CD4-positive, alpha-beta T cell treated with Interferon gamma for 1 hour (primary cell): ENCODE measurements at places on chromosomes 1 and 21.

DNA sequence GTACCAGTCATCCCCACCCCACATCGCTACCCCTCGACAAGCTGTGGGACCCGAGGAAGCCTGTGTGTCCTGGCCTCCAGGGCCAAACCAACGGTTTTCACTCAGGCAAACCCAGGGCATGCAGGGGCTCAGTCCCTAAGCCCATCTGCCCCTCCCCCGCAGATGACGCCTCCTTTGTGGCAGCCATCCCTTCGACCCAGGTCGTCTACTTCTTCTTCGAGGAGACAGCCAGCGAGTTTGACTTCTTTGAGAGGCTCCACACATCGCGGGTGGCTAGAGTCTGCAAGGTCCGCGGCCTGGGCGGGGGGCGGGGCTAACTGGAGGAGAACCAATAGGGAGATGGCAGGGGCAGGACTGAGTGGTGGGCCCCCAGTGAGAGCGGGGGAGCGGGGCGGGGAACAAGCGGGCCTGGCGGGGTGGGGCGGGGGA, 7.4 kb downstream of the SEMA4A start:
- peak; percentile 62 for DNase-seq

- DNase-seq = no peak
Measured at GRCh38 chr1:158107916-158108315, 72.8 kb upstream of the CD1D start.

DNA sequence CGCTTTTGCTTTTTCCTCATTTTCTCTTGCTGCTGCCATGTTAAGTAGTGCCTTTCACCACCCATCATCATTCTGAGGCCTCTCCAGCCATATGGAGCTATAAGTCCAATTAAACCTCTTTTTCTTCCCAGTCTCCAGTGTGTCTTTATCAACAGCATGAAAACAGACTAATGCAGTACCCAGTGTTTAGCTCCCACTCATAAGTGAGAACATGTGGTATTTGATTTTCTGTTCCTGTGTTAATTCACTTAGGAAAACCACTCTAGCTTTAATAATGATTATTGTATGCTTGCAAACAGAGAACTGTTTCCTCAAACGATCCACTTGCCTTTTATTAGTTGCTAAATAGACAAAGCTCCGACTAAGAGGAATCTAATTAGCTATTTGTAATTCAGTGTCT, 43.3 kb downstream of the IL23R start:
- DNase-seq = no peak

DNA sequence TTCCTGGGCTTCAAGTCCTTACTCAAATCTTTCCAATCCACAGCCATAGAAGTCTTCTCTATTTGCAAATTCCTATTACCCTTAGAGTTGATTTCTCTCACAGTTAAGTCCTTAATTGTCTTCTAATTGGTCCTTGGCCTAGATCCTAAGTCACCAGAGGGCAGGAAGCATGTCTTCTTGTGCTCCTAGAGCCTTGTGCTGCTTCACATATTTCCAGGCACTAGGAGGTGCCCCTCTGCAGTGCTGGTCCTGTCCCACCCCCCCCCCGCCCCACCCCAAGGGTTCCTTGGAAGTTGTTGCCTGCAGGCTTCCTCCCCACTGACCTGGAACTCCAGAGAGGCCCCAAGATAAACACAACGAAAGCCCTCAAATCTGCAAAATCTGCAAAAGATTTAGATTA, 28.1 kb upstream of the TARBP1 start:
- DNase-seq = no peak

GRCh38 chr1:11893907-11894251, 32.3 kb downstream of the KIAA2013 start:
- peak; percentile 63 for DNase-seq

DNA sequence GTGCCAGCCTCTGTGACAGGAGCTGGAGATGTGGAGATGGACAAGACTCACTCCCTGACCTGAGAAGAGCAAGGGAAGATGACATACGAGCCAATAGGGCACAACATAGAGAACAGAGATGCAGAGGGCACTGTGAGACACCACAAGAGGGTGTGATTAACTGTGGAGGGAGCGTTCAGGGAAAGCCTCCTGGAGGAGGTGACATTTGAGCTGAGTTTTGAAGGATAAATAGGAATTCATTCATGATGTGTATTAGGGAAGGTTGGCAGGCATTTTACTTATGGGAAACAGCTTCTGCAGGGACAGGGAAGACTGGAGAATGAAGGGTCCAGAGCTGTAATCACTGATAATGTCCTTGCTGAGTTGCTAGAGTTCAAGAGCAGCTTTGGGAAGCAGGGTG, 25.0 kb upstream of the TENT5C start:
- DNase-seq = no peak

DNA sequence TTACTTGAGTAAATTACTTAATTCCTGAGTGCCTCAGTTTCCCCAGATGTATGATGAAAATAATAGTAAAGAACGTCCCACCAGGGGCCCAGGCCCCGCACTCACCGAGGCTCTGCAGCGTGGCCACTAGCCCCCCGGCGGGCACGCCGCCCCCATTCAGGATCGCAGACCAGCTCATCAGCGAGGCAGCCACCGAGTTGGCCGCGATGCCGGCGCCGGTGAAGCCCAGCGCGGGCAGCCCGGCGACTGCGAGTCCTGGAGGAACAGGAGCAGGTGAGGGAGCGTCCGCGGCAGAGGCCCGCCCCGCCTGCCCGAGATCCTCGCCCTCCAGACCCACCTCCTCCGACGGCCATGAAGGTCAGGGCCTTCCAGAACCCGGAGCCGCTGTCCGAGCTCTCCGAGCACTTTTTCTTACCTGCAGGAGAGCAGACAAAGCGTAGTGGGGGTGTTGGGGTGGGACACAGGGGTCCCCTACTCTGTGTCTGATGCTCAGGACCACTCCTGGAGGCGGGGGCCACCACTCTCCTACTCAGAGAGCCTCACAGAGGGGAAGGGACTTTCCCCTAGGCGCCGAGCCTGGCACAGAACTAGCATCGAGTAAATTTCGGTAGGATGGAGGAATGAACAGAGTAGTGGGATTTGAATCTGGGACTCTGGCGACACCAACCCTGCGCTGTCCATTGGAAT, 3.7 kb downstream of the IFI6 start:
- no peak for DNase-seq

GRCh38 chr1:160123726-160124125, 8.2 kb downstream of the ATP1A2 start:
- no peak for DNase-seq

DNA sequence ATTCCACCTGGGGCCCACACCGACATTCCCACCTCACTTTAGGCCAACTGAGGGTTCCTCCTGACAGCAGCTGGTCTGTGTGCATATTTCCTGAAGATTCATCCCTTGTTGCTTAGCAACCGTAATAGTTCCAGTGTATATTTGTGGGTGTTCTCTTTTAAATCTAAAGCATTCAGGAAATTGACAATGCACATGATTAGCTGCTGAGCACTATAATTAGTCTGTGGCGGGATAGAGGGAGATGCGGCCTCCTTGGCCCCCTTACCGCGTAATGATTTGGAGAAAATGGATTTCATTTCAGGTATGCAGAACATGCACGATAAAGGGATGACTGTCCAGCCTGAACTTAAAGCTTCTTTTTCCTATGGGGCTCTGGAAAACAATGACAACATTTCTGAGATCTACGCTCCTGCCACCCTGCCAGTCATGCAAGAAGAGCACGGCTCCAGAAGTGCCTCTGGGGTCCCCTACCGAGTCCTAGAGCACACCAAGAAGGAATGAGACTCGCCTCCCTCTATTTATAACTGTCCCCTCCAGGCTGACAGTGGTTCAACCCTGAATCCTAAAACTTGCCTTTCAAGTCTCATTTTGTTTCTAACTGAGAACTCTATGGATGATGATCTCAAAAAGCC, 33.8 kb upstream of the RCAN3 start:
- DNase-seq = no peak

GRCh38 chr1:80624682-80625081, 1176.1 kb upstream of the ADGRL2 start:
- no peak for DNase-seq

GRCh38 chr1:228180959-228181644, 15.5 kb downstream of the IBA57 start:
- DNase-seq = no peak

GRCh38 chr1:106465666-106466065, 590.8 kb upstream of the PRMT6 start:
- DNase-seq = no peak

DNA sequence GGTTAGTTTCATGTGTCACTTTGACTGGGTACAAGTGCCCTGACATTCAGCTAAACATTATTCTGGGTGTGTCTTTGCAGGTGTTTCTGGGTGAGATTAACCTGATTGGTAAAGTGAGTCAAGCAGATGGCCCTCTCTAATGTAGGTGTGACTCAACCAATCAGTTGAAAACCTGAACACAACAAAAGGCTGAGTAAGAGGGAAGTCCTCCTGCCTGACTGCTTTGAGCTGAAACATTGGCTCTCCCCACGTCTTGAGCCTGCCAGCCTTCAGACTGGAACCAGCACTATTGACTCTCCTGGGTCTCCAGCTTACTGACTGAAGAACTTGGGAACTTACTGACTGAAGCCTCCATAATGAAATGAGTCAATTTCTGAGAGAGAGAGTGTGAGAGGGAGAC, 70.0 kb upstream of the C21orf91 start:
- no peak for DNase-seq

GRCh38 chr1:207040181-207040533, 7.6 kb upstream of the C1orf116 start:
- no peak for DNase-seq

DNA sequence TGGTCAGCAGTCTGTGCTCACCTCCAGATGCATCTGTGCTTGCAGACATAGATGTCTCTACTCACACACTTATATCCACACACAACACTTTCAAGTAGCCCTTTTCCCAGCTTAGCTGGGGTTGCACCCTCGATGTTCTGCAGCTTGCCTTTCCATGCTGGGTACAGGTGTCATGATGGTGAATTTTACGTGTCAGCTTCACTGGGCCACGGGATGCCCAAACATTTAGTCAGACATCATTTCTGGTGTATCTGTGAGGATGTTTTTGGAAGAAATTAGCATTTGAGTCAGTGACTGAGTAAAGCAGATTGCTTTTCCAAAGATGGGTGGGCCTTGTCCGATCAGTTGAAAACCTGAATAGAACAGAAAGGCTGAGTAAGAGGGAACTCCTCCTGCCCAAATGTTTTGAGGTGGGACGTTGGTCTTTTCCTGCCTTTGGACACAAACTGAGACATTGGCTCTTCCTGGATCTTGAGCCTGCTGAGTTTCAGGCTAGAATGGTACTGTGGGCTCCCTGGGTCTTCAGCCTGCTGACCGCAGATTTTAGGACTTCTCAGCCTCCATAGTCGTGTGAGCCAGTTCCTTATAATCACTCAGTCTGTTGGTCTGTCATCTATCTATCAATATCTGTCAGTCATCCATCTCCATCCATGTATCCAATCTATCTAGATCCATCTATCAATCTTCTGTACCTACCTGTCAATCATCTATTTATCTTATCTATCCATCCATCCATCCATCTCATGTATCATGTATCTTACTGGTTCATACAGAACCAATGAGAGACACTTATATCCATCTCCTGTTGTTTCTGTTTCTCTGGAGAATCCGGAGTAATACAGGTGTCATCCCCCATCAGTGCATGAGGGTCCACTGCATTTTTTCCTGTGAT, 12.7 kb upstream of the OBSCN start:
- no peak for DNase-seq

GRCh38 chr1:198187973-198188588, 31.3 kb downstream of the NEK7 start:
- no peak for DNase-seq

DNA sequence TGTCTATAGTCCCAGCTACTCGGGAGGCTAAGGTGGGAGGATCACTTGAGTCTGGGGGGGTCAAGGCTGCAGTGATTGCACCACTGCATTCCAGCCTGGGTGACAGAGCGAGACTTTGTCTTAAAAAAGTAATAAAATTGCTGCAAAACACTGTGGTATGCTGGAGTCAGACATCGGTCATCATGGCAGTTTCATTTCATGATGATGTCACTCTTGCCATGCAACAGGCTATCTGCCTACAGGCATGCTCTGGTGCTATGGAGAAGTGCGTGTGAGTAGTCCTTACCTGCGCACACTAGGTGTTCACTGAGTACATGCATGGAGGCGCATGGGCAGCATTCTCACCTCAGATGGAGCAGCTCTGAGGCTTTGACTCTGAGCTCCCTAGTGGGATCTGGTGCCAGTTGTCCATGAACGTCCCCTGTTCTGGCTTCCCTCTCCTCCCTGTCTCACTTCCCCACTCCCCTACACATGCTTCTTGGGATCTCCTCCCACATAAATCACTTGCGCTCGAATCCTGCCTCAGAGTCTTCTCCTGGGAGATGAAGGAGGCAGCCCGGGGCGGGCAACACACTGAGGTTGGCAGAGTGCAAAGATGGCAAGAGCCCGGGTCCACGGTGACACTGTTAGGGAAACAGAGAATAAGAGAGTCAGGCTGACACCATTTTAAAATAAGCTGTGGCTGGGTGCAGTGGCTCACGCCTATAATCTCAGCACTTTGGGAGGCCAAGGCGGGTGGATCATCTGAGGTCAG, 10.4 kb upstream of the CELA3B start:
- no peak for DNase-seq

- no peak for DNase-seq
Measured at GRCh38 chr1:153534226-153534924, 1.4 kb downstream of the S100A6 start.

- no peak for DNase-seq
Measured at GRCh38 chr21:41597227-41597626, 89.3 kb upstream of the TMPRSS2 start.

GRCh38 chr21:41186755-41187536, 19.0 kb downstream of the BACE2 start:
- DNase-seq = no peak

DNA sequence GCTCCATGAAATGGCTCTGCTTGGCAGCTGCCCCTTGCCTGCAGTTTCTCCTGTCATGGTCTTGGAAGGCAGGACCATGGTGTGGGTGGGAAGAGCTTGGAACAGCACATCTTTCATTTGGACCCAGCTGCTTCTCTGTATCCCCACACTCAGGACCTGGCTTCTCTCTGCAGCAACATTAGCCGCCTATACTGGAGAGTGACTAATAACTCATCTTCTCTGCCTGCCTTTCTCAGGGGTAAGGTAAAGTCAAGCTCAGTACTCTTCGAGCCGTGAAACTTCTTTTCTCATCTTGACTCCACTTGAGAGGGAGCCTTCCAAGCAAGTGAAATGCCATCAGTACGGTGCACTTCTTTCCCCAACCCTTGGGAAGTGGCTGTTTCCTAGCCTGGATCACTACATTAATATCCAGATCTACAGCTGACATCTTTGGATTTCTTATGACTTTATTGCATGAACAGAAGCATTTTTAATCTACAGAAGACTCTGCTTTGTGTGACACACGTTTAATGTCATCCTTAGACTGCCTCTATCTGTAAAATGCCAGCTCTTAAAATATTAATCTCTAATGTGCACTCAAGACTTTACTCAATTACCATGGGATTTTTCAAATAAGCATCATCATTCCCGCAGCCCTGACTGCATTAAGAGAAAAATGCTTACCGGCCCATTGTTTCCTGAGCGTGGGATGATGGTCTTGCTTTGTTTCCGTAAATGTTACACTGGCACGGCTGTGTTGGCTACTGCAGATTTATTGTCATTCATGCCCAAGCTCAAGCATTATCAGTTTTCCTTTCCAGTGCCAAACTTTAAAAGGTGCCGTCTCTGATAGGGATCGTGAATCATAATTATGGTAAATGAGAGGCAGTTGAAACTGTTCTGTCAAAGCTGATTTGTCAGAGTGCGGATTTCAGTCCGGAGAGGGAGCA, 242.9 kb downstream of the HHAT start:
- no peak for DNase-seq

- DNase-seq = no peak
Measured at GRCh38 chr1:18045203-18045602, 62.4 kb upstream of the IGSF21 start.

- DNase-seq = no peak
Measured at GRCh38 chr21:17197996-17198395, 314.8 kb upstream of the CXADR start.
